ENCODE measurements at places on chromosomes 7 and 10.

DNA sequence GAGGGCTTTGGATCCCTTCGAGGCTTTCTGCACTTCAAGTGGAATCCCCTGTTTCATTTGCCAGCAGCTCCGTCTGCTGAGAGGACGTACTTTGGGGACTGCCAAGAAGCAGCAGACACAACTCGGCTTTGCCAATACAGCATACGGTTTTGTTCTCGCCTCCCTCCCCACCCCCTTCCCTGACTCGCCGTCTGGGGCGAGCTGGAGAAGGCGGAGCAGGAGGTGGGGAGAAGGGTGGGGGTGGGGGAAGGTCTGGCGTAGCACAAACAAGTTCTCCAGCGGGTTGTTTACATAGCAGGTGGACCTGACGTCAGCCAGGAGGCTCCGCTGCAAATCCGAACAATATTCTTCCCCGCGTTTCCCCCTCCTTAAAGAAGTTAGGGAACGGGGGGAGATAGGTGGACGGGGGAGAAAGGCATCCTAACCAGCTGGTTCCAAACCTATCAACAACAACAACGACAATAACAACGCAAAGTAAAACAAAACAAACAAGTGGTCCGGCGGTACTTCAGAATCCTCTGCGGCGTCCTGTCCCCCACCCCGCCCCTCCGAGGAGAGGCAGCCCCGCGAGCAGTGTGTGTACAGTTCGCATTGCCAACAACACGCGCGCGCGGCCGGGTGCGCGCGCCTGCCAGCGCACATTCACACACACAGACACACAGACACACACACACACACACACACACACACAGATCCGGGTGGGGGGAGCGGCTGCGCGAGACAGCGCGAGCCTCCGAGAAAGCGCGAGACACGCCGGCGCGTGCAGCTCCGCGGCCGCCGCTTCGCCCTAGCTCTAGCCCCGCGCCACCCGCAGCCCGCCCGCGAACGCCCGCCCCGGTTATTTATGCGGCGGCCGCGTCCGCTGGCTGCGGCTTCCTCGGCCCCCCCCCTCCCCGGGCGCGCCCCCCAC is 167.0 kb upstream of the PPP1R3A start:
- no peak for DNase-seq

GRCh38 chr10:44809647-44810046 is 101.5 kb upstream of the TMEM72 start:
- DNase-seq = no peak

GRCh38 chr10:55631071-55631654 is 729.9 kb downstream of the ZWINT start:
- DNase-seq = no peak

- no peak for DNase-seq
Observed at GRCh38 chr7:113698556-113699220, 220.1 kb downstream of the PPP1R3A start.

- no peak for DNase-seq
Observed at GRCh38 chr10:97838091-97838490, 11.6 kb upstream of the GOLGA7B start.

DNA sequence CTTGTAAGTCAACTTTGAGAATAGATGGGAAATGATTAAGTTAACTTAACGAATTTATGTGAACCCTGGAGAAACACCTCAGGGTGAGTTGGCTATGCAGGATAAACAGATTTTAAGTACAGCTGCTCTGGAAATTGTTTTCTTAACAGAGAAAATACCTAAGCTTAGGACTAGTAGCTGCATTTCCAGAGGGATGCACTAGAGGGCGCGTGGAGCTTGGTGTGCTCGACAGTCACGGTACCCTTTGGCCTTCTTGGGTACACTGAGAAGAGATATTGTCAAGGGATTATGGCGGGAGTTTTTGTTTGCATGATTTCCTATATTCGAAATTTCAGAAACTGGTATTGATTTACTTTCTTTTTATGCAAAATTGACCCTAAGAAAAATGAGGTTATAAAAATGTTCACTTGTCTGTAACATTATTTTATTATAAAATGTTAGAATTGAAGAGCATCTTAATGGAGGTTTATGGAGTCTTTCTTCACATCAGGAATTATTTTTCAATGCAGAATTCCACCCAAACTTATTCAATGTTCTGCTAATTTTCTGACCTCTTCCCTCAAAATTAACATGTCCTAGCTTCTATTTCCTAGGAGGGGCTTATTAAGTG is 58.4 kb upstream of the MYO3A start:
- DNase-seq = peak; percentile 67

- DNase-seq = no peak
Observed at GRCh38 chr10:129960481-129961156, 3.5 kb downstream of the EBF3 start.

DNA sequence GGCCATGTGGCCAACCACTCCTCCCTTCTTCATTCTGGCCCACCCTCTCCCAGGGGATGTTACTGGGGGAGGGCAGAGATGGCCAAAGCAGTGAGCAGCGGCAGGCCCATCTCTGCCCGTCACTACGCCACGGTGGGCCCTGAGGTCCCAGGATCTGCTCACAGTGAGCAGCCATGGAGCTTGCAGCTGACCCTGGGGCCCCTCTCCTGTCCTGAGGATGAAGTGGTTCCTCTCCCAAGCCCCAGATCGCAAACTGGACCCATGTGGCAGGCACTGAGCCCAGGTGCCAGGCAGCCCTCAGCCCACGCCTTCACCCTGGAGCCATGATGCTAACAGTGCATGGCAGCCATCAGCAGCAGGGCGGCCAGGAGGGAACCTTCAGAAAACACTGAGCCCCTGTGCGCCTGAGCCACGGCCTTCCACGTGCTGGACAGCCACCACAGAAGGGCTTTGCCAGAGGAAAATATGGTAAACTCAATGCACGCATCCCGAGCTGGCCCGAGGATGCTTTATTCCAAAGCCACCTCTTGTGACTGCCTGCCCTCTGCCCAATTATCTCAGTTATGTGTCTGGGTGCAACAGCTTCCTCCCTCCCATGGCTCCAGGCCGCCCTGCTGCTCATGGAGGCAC is 485.7 kb downstream of the PTPRN2 start:
- no peak for DNase-seq

GRCh38 chr7:79692015-79692414 is 238.5 kb upstream of the MAGI2 start:
- no peak for DNase-seq

GRCh38 chr10:103554488-103555324 is 61.2 kb downstream of the NEURL1 start:
- DNase-seq = no peak

- no peak for DNase-seq
Observed at GRCh38 chr7:98877692-98878364, 504 bp upstream of the TRRAP start.

DNA sequence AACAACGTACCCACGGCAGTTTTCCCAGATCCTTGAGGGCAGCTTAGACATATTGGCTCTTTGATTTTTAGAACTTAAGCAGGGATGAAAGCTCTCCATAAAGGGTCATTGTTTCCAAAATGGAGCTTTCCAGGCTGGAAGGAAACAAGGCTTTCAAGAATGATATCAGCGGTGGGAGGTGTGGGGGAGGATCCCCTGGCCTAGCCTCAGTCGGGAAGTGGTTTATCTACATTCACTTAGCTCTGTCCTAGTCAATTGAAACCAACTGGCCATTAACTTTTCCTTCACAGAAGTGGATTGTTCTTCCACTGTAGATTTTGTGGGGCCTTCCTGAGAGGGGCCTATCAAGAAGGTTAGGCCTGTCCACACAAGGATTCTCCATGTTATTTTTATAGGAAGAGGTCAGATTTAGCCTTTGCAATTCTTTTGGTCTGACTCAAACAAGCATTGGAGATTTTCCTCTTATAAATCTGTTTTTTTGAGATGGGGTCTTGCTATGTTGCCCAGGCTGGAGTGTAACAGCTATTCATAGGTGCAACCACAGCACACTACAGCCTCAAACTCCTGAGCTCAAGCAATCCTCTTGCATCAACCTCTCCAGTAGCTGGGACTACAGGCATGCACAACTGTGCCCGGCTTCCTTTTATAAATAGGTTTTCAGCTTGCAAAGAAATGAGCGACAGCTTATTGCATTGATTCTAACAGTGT is 343.5 kb downstream of the LRMDA start:
- DNase-seq = no peak

DNA sequence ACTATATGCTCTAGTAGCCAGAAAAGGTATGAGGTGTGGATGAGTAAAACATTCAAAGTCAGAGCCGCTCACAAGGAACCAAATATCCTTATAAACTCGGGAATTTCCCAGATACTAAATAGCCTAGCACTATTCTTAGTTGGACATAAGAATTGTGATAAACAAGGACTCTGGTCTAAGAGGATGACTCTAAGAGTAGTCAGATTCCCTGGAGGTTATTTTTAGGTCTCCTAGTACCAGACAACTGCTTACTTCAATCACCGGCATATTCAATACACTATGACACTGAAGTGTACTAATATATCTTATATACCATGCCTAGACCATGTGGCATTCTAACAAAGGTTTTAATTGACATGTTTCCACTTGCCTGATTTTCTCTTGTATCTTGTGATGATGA is 56.5 kb downstream of the LMBR1 start:
- no peak for DNase-seq

- no peak for DNase-seq
Observed at GRCh38 chr7:40915071-40915470, 780.3 kb downstream of the SUGCT start.

DNA sequence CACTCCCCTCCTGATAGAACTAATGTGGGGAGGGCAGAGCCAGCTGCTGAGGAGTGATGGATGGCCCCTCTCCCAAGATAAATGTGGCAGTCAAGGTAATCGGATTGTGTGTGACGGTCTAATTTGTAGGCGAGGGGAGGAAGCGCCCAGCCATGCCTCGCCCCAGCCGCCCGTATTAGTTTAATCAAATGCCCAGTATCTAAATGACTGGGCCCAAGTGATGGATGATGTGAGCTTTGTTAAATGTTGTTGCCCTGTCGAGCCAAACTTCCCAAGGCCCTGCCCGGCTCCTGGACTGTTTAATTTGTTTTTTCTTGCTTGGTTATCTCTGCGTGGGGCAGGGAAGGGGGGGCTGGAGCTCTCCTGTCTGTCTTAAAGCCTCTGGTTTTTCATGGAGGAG is 88.4 kb upstream of the PPIF start:
- no peak for DNase-seq

Measured in stimulated activated CD4-positive, alpha-beta T cell treated with anti-CD3 and anti-CD28 coated beads, Interleukin-4, amount 100 ng/mL, for 24 hours (primary cell).